Urinary bladder (tissue), 4 donors: ENCODE measurements at places on chromosomes 11 and 22. TPM values are rescaled to one million over a fixed set of nuclear protein-coding genes. Genes with fewer than 3 reads are reported as not detected.

Gene TRPC6
- total RNA-seq, result 58.5 TPM

Gene ARHGAP20
- 23.0 TPM for total RNA-seq

Gene CDHR5
- total RNA-seq, result not detected

Gene APOC3
- not detected for total RNA-seq

Gene FOXR1
- total RNA-seq, result not detected

Gene SPDYC
- not detected for total RNA-seq

- DNase-seq, result no peak
These were observed 41.5 kb upstream of the PPARA start for GRCh38 chr22:46108564-46109473.

DNA sequence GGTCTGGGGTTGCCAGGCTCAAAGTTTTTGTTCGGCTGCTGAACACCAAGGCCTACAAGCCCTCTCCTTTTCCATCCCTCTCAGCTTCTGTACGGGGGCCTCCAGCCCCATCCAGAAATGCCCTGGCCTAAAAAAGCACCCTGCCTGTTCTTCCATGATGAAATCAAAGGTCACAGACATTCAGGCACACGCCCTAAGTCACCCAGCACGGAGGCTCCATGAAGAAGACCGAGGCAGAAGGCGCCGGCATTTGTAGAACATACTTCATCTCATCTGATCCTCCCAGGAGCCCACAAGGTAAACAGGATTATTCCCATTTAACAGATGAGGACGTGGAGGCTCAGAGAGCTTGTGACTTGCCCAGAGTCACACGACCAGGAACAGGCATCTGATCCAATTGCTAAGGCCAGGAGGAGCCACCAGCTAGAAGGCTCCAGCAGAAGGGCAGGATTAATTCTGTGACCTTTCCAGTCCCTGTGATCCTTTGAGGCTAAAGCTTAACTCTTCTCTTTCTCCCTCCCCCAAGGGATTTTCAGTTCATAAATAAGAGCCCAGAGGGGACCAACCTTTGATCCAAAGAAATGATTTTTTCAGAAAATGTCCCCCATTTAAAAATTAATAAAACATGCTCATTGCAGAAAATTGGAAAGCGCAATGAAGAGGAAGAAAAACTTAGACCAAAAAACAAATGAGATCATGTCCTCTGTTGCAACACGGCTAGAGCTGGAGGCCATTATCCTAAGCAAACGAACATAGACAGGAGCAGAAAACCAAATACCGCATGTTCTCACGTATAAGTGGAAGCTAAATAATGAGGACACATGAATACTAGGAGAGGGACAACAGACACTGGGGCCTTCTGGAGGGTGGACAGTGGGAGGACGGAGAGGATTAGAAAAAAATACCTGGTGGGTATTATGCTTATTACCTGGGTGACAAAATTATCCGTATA is 38.7 kb downstream of the CYTH4 start:
- DNase-seq, result no peak

DNA sequence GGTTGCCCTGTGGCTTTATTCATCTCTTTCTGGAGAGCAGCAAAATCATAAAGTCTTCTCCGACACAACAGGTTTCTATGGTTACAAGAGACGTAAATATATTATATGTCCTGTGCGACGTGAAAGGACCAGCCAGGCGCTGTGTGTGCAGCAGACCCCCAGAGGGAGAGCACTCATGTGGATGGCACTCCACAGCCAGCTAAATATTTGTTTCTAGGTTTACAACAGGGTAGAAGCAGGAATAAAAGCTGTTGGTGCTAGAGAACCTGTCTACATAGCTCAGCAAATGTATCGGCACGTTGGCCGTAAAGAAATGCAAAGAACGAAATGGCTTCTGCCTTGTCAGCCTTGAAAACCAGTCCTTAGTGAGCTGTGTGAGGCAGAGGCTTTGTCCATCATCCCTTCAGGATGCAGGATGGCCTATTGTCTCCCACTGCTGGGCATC is 133.8 kb upstream of the PITPNB start:
- DNase-seq, result no peak

- no peak for DNase-seq
These were observed 5.5 kb downstream of the NPAT start for GRCh38 chr11:108216988-108217387.

DNA sequence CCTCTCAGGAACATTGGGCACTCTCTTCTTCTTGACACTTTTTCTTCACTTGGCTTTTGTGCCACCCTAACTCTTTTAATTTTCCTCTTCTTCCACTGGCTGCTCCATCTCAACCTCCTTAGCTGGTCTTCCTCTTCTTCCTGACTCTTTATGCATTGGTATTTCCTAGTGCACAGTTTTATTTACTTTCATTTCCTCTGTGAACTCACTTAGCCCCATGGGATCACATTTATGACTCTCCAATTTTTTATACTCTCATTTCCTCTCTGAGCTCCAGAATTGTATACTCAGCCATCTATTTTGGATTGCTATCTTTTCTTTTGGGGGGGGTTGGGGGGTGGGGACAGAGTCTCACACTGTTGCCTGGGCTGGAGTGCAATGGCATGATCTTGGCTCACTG is 38.5 kb upstream of the LARGE1 start:
- no peak for DNase-seq

GRCh38 chr22:26182723-26183122 is 13.5 kb downstream of the SEZ6L start:
- DNase-seq, result no peak

GRCh38 chr11:131977854-131978253 is 607.4 kb downstream of the NTM start:
- DNase-seq, result no peak

GRCh38 chr22:20180640-20181039 is 29.8 kb upstream of the CCDC188 start:
- DNase-seq, result no peak

GRCh38 chr22:40610329-40610850 is 26.1 kb downstream of the MRTFA start:
- no peak for DNase-seq

DNA sequence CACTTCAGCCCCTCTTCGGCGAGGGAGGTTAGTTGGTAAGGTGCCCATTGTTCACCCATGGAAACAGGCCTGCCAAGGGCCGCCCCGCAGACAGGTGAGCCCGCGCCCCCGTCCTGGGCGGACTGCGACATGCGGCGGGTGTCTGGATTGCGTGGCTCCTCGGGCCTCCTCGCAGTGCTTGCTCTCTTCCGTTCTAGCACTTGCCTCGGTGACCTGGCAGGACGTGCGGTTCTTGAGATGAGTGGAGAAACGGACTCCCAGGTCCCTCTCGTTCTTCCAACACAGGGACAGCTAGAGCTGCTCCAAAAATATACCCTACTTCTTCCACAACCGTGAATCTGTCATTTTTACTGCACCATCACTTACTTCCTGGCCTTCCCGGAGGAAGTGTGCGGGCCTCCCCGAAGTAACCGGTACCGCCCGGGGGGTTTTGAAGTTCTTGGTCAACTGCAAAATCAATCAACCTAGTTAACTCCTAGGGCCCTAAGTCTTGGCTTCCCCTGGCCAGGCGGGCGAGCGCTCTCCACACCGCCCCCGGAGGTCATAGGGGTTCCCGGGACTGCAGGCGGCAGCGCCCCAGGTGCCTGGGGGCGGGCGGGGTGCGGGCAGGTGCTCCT is 745 bp upstream of the ZBTB44 start:
- DNase-seq, result no peak

DNA sequence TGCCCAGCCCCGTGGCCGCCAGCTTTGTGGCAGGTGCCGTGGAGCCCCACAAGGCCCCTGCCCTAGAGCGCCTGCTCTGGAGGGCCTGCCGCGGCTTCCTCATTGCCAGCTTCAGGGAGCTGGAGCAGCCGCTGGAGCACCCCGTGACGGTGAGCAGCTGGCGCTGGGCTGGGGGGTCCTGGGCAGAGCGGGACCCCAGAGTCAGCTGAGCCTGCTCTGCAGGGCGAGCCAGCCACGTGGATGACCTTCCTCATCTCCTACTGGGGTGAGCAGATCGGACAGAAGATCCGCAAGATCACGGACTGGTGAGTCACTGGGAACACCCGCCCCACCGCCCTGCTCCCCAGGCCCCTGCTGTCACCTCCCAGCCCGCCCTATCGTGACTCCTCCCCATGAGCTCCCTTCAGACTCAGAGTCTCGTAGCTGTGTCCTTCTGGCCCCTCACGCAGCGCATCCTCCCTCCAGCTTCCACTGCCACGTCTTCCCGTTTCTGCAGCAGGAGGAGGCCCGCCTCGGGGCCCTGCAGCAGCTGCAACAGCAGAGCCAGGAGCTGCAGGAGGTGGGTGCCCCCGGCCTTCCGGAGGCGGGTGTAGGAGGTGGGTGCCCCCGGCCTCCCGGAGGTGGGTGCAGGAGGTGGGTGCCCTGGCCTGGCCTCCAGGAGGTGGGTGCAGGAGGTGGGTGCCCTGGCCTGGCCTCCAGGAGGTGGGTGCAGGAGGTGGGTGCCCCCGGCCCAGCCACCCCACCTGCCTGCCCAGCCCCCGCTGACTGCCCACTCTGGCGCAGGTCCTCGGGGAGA is 4.7 kb downstream of the TCIRG1 start:
- DNase-seq, result no peak

DNA sequence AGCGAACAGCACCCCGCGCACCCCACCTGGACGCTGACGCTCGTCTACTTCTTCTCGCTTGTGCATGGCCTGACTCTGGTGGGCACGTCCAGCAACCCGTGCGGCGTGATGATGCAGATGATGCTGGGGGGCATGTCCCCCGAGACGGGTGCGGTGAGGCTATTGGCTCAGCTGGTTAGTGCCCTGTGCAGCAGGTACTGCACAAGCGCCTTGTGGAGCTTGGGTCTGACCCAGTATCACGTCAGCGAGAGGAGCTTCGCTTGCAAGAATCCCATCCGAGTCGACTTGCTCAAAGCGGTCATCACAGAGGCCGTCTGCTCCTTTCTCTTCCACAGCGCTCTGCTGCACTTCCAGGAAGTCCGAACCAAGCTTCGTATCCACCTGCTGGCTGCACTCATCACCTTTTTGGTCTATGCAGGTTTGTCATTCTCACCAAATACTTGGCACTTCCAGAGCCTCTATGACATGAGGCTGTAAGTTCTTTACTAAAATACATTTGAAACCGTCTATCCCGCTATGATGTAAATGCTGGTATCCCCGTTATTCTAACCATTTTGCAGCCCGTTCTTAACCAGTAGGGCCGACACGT is 535 bp downstream of the AQP11 start:
- no peak for DNase-seq

- no peak for DNase-seq
These were observed 35.5 kb downstream of the PIWIL4 start for GRCh38 chr11:94602430-94603372.

- no peak for DNase-seq
These were observed 4.0 kb upstream of the SCN4B start for GRCh38 chr11:118156531-118157185.
